ENCODE measurements at places on chromosomes 13 and 19.
A peak's percentile ranks its signal among the peaks of the same experiment; 100 is the strongest.

GRCh38 chr13:79336966-79337365 lies 69.1 kb downstream of the RBM26 start:
- no peak for DNase-seq

DNA sequence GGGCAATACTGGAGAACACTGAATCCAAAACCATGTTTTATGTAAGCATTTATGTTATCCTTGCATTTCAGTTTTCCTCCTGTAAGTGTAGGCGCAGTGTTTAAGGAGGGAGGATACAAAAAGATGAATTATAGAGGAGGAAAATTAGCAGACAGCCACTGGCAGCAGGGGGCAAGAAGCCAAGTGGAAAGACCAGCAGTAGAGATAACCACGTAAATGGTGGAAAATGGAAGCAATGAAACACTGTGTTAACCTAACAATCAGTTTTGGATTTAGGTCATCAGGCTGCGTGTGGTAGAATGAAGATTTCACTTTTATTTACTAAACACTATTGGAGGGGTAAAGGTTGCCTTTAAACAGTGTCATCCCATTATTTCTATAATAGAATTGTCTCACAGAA lies 447.3 kb downstream of the GPC6 start:
- no peak for DNase-seq

GRCh38 chr19:30362156-30362754 lies 9.9 kb upstream of the ZNF536 start:
- DNase-seq, result no peak

DNA sequence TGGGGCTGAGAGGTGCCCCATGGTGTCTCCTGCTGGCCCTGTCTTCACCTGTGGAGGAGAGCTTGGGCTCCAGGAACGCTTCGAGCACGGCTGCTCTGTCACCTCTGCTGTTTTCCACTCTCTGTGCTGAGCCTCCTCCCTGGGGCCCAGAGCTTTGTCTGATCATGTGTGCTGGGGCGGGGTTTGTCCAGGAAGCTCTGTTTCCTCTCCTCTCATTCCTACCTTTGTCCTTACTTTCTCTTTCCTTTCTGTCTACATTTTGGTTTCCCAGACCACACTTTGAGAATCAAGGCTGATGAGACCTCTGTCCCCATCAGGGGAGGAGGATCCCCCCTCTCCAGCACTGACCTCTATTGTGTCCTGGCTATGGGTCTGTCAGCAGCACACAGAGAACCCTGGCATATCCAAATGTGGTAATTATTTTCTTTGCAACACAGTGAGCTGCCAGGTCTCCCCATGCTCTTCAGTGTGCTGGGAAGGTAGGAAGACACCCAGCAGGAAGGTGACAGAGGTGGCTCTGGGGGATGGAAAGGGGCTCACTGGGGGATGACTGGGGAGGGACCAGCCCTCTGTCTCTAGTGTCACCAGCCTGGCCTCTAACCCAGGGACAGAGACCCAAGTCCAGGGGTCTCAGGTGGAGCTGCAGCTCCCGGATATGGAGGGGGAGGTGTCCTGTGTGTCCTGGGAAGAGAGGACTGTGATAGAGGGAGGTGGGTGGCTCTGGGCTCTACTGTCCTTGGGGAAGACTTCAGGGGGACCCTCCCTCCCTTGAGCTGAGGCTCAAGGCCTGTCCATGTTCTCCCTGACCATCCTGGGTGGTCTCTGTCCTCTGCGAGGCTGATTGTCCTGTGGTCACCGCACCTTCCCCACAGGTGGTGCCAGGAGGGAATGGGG lies at the start of gene CEACAM1:
Gene CEACAM1, minus strand, starts transcription at position 128 of the 894 bp plus-strand sequence. Its CDS starts 107 bp downstream, at position 21.
- DNase-seq, result peak; percentile 40

- DNase-seq, result peak; percentile 65
Measured at GRCh38 chr19:4172861-4173473, 9.4 kb downstream of the SIRT6 start.

- peak; percentile 35 for DNase-seq
Measured at GRCh38 chr19:49472936-49473335, 1.1 kb upstream of the FLT3LG start.

DNA sequence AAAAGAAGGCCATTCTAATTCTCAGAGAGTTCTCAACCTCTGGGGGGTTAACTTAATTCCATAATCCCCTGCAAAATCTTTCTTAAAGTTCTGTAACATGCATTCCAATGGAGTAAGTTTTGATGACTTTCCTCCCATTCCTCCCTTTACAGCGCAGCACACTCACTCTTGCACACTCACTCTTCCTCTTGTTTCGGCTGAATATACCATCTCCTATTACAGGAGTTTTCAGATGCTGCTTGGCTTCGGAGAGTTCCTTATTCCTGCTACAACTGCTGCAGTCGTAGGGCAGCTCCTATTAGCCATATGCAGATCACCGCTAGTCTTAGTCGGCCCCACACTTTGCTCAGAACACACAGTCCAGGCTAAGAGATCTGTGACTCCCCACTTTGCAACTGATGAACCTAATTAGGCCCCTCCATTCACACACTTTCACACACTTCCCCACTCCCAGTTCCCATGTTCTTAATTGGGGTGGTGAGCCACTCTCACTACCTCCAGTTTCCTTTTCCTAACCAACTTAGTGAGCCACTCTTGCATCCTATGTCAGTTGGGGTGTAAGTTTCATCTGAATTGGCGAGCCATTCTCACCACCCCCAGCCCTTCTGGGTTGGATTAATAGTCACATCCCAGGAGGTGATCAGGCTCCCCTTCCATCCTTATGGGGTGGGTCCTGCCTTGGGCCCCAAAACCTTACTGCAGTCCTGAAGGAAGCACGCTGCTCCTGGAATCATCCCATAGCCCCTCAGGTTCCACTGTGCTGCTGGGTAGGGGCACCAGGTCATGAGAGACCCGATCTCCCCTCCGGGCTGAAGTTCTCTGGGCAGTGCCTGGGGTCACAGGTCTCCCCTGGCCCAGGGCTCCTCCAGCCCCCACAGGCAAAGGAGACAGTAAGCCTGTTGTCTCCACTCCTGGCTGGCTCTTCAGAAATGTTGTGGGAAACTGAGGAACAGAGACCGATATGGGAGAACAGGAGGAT lies 53.9 kb downstream of the OR10H4 start:
- no peak for DNase-seq

GRCh38 chr19:15280048-15280725 lies 47.9 kb upstream of the EPHX3 start:
- no peak for DNase-seq

GRCh38 chr13:37195621-37196020 lies 90.2 kb upstream of the CSNK1A1L start:
- no peak for DNase-seq

DNA sequence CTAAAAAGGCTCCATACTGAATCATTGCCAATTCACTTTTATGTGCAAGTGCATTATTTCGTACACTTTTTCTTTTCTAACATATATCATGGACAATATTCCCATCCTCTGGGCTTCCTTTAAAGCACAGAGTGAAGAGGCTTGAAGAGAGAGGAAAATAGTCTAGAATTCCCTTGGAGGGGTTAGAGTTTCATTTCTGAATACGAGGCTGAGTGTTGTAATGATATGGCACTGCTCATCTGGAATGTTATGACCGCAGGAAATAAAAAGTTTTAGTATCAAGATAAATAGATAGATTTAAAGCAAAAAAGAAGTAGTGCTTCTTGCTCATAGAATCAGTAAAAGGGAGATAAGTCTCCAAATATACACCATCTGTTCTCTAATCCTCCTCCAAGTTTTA lies 412.3 kb upstream of the SLITRK1 start:
- DNase-seq, result no peak

GRCh38 chr19:18289471-18290301 lies 8.3 kb upstream of the JUND start:
- DNase-seq, result no peak

GRCh38 chr19:12796146-12797071 lies 5.1 kb downstream of the JUNB start:
- DNase-seq, result peak; percentile 80

DNA sequence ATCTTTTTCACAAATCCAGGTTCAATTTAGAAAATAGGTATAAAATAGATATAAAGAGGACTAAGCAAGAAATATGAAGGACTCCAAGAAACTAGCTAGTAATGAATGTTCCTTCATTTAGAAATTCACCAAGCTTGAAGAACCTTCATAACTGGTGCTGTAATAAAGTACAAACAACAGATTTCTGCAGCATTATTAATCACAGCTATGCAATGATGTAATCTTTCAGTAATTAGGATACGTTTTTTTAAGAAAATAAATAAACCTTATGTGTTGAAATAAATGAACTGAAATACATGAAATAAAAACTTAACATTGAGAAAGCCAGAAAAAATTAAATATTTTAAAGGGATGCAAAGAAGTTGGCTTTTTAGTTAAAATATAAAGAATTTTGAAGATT lies 236.1 kb downstream of the RGCC start:
- no peak for DNase-seq

DNA sequence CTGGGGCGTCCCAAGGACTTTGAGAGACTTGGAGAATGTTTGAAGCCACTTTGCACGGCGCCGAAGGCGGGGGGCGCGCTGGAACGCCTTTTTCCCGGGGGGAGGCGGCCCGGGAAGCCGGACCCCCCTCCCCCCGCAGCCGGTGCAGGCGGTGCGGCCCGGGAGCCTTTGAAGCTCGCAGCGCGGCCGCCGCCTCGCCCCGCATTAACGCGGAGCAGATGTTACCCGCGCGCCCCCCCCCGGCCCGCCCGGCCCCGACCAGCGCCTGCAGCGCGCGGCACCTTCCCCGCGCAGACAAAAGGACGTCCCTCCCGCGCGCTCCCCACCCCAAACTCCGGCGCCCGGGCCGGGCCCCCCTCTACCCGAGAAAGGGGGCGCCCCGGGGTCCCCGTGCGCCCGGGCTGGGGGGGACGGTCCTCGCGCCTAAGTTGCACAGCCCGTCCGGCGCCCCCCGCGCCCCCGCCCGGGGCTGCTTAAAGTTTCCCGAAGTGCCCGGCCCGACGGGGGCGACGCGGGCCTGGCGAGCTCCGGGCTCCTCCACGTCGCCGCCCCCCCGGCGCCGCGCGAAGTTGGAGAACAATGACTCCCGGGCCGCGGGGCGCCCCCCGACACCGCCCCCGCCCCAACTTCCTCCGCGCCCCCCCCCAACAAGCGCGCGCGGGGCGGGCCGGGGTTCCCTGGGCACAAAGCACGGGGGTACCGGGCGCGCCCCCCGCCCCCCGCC lies 685 bp downstream of the TCF3 start:
- peak; percentile 41 for DNase-seq

- DNase-seq, result peak; percentile 67
Measured at GRCh38 chr19:3440082-3440481, 40.2 kb downstream of the SMIM24 start.

DNA sequence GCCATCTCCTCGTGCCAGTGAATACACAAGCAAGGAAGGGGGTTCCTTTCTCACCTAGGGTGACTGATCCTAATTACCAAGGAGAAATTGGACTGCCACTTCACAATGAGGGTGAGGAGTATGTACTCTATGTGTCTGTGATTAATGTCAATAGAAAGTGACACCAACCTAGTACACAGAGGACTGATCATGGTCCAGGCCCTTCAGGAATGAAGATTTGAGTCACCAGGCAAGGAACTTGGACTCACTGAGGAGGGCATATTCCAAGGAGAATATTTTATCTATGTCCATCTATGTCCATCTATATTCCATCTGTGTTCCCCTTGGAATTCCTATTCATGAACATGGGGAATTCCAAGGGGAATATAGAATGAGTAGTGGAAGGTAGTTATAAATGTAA lies 9.2 kb upstream of the ALOX5AP start:
- no peak for DNase-seq

GRCh38 chr13:112767506-112768471 lies 78.0 kb downstream of the ATP11A start:
- DNase-seq, result no peak

DNA sequence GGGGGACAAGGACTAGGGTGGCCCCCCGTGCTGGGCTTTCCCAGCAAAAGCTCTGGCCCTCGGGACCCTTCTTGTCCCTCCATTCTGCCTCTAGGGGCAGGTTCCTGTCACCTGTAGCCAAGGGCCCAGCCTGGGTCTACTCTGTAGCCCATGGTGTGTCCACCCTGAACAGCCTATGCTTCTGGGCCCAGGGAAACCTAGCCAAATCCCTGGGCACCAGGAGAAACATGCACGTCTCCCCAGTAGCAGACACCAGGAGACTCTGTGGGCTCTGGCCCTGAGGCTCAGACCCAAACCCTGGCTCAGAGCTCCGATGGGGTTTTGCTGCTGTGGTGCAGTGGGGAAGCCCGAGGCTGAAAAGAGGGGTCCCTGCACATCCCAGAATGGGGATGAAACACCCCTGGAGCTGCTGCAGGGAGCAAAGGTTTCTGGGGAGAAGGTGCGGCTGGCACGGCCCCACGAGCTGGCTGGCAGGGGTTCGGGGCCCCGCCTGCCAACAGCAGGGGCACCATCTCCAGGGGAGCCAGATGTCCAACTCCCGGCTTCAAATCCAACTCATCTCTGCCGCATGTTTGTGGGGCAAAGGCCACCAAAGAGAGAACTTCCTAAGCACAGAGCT lies 18.2 kb downstream of the CEBPG start:
- no peak for DNase-seq

DNA sequence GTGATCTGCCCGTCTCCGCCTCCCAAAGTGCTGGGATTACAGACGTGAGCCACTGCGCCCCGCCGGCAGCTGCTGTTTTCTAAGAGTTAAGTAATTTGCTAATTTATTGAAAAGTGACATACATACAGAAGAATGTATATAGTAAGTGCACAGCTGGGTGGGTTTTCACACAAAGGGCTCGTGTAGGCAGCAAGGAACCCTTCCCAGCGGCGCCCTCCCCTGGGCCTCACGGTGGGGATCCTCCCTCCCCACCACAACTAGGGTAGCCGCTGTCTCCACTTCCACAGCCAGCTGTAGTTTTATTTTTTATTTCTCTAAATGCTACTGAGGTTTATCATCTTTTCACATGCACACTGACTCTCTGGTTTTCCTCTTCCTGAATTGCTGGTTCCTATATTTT lies 64.9 kb downstream of the CRYL1 start:
- DNase-seq, result no peak

GRCh38 chr13:109918179-109918711 lies 131.9 kb upstream of the IRS2 start:
- DNase-seq, result no peak

DNA sequence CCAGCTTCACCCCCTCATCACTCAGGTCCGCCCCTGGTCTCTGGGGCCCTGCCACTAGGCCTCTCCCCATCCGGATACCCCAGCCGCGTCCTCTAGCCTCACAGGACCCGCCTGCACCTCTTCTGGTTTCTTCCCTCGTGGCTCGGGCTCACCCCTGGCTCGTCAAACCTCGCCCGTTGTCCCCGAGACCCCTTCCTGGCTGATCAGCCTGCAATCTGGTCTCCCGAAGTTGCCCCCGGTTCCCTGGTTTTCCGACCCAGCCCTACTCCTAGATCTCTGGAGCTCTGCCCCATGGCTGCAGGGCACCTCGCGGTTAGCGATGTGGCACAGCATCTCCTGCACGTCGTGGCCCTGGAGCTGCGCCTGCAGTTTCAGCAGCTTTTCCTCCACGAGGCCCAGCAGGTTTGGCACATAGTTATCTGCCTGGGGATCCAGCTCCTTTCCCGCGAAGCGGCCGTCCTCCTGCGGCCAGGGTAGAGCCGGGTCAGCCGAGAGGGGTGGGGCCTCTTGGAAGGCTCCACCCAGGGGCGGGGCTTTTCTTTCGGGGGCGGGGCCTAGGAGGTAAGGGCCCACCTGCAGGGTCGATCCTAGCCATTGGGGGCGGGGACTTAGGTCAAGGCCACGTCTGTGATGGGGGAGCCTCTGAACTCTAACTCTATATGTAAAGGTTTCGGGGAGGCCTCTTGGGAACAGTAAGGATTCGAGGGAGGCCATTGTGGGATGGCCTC lies 2.4 kb upstream of the RGL3 start:
- DNase-seq, result peak; percentile 45

GRCh38 chr19:14497228-14497921 lies 1.4 kb upstream of the GIPC1 start:
- no peak for DNase-seq

GRCh38 chr19:39099341-39099740 lies 15.2 kb downstream of the ACP7 start:
- DNase-seq, result no peak

- peak; percentile 61 for DNase-seq
Measured at GRCh38 chr19:12202250-12202649, 39.4 kb downstream of the ZNF136 start.
